ENCODE measurements at places on chromosomes 2 and 18.

- DNase-seq, result no peak
These were observed 128.3 kb downstream of the SH3BP4 start for GRCh38 chr2:235080101-235080500.

GRCh38 chr18:23512641-23513040 lies 9.3 kb downstream of the RMC1 start:
- no peak for DNase-seq

- DNase-seq, result no peak
These were observed 153.2 kb downstream of the LTBP1 start for GRCh38 chr2:33099989-33100388.

DNA sequence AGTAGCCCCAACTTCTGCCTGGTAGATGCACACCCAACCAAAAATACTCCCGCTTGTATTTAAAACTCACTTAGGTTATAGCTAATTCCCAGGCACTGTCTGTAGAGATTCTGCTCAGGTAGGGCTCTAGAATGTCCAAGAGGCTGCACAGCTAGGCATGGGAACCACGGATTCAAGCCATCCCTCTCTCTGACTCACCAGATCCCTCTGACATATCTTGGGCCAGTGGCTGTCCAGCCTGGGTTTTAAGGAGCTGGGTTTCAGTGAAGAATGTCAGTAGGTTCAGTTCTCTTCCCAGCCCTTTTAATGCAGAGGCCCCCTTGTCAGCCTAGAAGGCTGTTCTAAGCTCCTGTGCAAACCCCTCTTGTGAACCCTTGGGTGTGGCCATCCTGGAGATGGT lies 15.9 kb upstream of the IL1R1 start:
- no peak for DNase-seq
